ENCODE measurements at places on chromosomes 11 and 22.

GRCh38 chr11:130216221-130216550 is 56.6 kb downstream of the ST14 start:
- H3K27me3 ChIP-seq, result no peaks in the 10 kb centered on the region
- no peaks in the 10 kb centered on the region for H3K36me3 ChIP-seq
- no peak overlapping the region for H3K27ac ChIP-seq
- H3K4me1 ChIP-seq, result no peaks in the 10 kb centered on the region
- H3K4me3 ChIP-seq, result no peak overlapping the region
- no peak for DNase-seq

DNA sequence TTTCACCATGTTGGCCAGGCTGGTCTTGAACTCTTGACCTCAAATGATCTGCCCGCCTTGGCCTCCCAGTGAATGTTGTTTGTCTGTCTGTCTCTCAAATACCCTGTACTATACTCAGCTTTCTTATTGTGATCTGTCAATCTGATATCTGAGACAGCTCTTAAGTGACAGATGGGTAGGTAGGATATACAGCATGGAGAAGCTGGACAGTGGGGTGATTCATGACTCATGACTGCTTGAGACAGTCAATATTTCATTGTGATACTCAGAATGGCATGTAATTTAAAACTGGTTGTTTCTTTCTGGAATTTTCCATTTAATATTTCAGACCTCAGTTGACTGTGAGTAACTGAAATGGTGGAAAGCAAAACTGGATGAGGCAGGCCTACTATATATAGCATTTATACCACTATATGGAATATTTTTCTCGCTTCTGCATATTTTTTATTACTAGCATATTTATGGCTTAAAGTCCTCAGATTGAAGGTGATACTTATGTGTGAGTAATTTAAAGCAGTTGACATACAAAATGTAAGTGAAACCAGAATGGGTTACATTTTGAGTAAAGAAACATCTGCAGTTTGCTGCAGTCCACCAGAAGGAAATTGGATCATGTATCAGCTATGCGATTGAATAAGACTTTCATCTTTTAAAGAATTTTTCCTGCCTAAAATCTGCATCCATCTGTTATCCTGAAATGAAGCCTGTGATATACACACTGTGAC is 22.3 kb downstream of the ARHGAP42 start:
- H3K4me3 ChIP-seq, result no peak overlapping the region
- H3K27me3 ChIP-seq, result no peaks in the 10 kb centered on the region
- peaks cover 14% of the 10 kb centered on the region for H3K4me1 ChIP-seq
- no peak for DNase-seq
- H3K27ac ChIP-seq, result no peak overlapping the region

- H3K36me3 ChIP-seq, result no peaks in the 10 kb centered on the region
- H3K27ac ChIP-seq, result no peak overlapping the region
Observed at GRCh38 chr11:16817351-16817750, 78.9 kb downstream of the C11orf58 start.

- H3K36me3 ChIP-seq, result no peaks in the 10 kb centered on the region
- no peak for DNase-seq
- H3K4me3 ChIP-seq, result no peak overlapping the region
Observed at GRCh38 chr11:101825531-101825930, 89.3 kb upstream of the CEP126 start.

- H3K27me3 ChIP-seq, result peaks cover 41% of the 10 kb centered on the region
- no peaks in the 10 kb centered on the region for H3K36me3 ChIP-seq
- no peak overlapping the region for H3K4me3 ChIP-seq
- DNase-seq, result no peak
- no peak overlapping the region for H3K27ac ChIP-seq
Observed at GRCh38 chr22:32199961-32200360, 4.9 kb downstream of the RFPL2 start.
